ENCODE measurements at places on chromosomes 4 and X.

- DNase-seq = no peak
Measured at GRCh38 chr4:72312032-72312650, 256.9 kb downstream of the ADAMTS3 start.

- peak; percentile 15 for DNase-seq
Measured at GRCh38 chrX:17788439-17788838, 51.1 kb downstream of the SCML1 start.

GRCh38 chrX:85993539-85994197, 53.7 kb downstream of the CHM start:
- DNase-seq = no peak

- DNase-seq = no peak
Measured at GRCh38 chr4:177434667-177435066, 7.6 kb downstream of the AGA start.

GRCh38 chr4:154658680-154659405, 46.4 kb upstream of the FGG start:
- DNase-seq = no peak

- DNase-seq = peak; percentile 7
Measured at GRCh38 chr4:94472056-94472826, 20.5 kb downstream of the PDLIM5 start.

DNA sequence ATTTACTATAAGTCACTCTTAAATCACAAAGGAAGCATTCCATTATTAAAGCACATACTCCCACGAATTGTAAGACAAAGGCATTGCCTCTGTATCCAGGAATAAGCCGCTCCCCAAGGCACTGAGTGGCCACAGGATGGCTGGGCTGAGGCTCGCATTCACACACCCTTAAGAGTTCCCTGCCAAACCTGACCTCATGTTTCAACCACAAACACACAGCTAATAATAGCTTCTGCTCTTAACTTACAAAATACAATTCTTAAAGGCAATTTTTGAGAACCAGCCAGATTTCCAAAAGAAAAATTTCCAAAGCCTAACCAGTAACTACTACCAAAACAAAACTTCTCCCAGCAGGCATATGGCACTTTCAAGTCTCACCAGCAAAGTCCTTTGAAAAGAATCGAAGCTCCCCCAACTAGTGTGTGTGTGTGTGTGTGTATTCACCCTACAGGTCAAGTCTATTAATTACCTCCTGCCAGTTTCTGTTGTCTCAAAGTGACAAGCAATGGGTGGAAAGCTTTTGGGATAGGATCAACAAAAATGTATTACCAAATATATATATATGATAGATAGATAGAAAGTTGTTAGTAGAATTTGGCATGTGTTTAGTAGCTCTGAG, 36.0 kb downstream of the ARHGAP6 start:
- DNase-seq = no peak

DNA sequence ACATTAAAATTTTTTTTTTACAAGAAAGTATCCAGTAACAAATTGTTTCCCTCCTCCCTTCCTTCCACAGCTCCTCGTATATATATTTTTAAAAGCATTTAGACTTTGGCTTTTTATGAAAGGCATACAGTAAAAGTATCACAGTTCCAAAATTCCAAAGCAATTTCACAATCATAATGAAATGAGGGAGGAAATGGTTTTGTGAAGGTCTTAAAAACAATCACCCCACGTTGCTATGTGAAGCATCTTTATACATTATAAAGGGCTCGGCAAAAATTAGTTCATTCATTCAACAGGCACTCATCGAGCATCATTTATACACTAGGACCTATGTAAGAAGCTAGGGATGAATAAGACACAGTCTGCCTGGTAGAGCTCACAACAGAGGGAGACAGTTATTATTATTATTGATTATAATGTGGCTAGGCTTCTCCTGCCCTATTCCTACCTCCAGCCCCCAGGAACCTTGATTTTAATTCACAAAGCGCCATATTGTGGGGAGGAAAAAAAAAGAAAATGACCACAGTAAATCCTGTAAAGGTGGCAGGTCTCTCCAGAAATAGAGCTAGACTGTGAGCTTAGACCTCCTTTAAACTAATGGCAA, 239.9 kb downstream of the MAML3 start:
- DNase-seq = no peak

GRCh38 chrX:135114392-135114791, 5.9 kb downstream of the ETDB start:
- DNase-seq = no peak

- no peak for DNase-seq
Measured at GRCh38 chr4:28518561-28519165, 1658.0 kb downstream of the STIM2 start.

DNA sequence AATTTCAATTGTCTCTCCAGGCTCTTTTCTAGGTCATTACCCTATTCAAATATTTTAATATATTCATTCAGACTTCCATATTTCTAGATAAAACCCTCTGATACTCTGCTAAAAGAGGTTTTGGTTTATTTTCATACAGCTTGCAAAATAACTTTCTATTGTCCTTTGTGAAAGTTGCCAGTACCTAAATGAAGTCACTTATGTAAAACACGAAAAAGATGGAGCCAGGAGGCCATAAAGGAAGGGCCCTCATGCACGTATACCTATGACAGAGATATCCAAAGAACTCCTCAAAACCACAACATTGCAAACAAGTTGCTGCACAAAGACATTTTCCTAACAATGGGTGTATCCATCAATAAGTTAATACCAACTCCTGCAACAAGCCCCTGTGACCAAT, 25.7 kb upstream of the ELOVL6 start:
- no peak for DNase-seq

DNA sequence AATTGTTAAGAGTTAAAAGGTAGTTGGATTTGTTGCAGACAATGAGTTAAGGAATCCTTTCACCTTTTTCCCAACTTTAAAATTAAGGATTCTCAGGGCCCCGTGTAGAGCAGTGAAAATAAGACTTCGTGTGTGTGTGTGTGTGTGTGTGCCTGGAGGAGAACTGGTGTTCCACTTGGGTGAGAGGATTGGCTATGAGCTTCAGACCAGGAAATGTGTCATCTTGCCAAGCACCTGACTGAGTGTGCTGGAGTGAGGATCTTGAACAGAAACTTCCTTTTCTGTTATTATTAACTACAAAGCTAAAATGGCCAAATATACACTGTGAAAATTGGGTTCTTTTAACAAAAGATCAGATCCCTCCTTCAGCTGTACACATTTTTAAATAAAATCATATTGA, 113.1 kb upstream of the VCX2 start:
- DNase-seq = no peak

DNA sequence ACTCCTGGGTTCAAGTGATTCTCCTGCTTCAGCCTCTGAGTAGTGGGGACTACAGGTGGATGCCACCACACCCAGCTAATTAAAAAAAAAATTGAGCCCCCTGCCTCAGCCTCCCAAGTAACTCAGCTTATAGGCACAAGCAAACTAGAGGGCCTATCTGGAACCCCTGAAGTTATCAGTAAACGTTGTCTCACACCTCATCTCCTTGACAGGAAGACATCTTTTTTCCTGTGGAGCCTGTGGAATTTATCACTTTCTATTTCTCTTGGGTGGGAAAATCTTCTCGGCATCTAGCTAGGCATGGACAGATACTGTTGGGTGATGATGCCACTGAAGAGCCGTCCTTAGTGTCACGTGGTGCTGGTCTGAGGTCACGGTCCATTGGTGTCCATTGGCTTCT, 171.3 kb downstream of the SOWAHB start:
- no peak for DNase-seq

GRCh38 chrX:136159611-136160025, 12.3 kb downstream of the FHL1 start:
- no peak for DNase-seq

- DNase-seq = no peak
Measured at GRCh38 chrX:31609130-31609529, 537.3 kb upstream of the FTHL17 start.

- DNase-seq = no peak
Measured at GRCh38 chrX:68940601-68941000, 111.8 kb downstream of the EFNB1 start.

- no peak for DNase-seq
Measured at GRCh38 chr4:99648321-99648720, 9.3 kb downstream of the C4orf54 start.

GRCh38 chr4:158322109-158322508, 111.8 kb downstream of the TMEM144 start:
- DNase-seq = no peak

DNA sequence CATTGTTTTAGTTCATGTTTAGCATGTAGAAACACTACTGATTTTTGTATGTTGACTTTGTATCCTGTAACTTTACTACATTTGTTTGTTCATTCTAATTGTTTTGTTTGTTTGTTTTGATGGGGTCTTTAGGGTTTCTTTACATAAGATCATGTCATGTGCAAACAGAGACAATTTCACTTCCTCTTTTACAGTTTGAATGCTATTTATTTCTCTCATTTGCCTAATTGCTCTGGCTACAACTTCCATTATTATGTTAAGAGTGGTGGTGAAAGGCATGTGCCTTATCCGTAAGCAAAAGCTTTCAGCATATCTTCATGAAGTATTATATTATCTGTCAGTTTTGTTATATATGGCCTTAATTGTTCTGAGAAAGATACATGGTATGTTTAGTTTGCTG, 571.1 kb downstream of the PCDH7 start:
- no peak for DNase-seq

- DNase-seq = no peak
Measured at GRCh38 chr4:94698187-94698586, 59.6 kb upstream of the BMPR1B start.

DNA sequence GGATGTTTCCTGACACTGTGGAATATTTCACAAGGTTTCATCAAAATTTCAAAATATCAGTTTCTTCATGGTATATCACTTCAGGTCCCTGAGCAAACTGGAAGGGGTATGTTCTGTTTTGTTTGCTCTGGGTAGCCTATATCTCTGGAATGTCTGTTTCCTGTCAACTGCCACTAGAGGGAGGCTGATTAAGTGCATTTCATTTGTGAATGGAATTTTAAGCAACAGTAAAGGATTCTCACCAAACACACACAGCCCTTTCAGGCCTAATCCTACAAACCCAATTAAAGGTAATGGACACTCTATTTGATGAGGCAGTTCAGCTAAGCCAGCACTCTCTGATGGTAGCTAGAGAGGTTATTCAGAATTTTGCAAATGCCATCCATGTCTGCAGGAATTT, 307.1 kb downstream of the TEX13A start:
- DNase-seq = no peak

- no peak for DNase-seq
Measured at GRCh38 chrX:23932046-23932445, 24.2 kb downstream of the CXorf58 start.

GRCh38 chr4:184655889-184656869, 6.6 kb downstream of the PRIMPOL start:
- DNase-seq = no peak

- no peak for DNase-seq
Measured at GRCh38 chr4:69518102-69518501, 22.4 kb upstream of the UGT2B4 start.

DNA sequence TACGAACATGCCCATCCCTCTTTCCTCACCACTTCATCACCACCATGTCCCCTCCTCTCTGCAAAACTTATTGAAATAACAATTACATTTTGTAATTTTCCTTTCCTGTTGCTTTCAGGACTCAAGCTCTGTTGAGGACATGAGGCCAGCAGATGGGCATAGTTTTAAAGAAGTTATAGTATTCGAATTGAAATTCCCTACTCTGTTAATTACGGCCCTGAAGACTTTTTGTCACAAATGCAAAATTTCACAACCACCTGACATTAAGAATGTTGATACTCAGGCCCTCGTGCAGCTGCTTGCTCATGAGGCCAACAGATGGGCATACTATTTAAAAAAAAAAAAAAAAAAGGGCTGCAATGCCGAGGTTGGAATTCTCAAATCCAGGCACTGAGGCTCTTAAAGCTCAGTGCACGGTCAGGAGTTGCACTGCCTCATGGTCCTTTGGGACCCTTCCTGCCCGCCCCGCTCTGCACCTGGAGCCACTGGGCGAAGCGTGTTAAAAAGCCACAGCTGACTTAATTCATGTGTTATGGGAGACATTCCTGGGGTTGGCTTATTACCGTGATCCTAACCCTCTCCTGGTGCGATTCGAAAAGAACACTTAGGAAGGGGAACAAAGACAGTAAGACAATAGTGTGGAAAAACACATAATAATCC, 34.2 kb upstream of the FAT1 start:
- no peak for DNase-seq

- no peak for DNase-seq
Measured at GRCh38 chrX:1239681-1240142, 27.3 kb upstream of the CRLF2 start.

- DNase-seq = peak; percentile 15
Measured at GRCh38 chr4:5710065-5710960, 688 bp upstream of the EVC start.

- DNase-seq = no peak
Measured at GRCh38 chrX:79270401-79270800, 96.7 kb downstream of the ITM2A start.

DNA sequence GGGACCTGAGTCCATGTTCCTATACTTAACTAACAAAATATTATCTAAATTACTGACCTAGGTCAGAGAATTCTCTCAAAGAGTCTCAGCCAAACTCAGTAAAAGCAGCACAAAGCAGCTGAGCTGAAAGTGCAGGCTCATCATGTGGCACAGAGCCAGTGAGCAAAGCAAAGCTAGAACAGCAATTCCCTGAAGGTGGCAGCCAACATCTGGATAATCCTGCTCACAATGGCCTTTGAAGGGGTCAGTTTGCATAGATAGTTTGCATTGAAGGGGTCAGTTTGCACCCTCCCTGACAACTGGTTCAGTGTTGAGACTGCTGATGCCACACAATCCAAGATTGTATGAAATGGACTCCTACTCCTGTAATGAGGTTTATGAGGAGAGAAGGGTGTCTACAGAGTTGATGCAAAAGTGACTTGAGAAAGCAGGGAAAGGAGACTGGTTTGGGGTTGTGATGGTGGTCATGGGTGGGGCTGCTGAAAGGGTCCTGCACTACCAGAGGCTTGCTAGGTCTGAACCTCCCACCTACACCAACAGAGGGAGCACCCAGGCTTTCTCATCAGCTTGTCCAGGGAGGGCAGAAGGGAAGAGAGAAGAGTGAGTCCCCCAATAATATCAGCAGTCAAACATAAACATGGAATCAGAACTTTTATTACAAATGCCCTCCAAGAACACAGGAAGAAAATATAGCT, 39.7 kb downstream of the TRIM61 start:
- no peak for DNase-seq

GRCh38 chr4:5959211-5959982, 58.8 kb downstream of the C4orf50 start:
- DNase-seq = no peak

- DNase-seq = no peak
Measured at GRCh38 chr4:101028886-101029285, 318.4 kb downstream of the PPP3CA start.

GRCh38 chrX:110442635-110443034, 84.0 kb downstream of the RTL9 start:
- DNase-seq = no peak

DNA sequence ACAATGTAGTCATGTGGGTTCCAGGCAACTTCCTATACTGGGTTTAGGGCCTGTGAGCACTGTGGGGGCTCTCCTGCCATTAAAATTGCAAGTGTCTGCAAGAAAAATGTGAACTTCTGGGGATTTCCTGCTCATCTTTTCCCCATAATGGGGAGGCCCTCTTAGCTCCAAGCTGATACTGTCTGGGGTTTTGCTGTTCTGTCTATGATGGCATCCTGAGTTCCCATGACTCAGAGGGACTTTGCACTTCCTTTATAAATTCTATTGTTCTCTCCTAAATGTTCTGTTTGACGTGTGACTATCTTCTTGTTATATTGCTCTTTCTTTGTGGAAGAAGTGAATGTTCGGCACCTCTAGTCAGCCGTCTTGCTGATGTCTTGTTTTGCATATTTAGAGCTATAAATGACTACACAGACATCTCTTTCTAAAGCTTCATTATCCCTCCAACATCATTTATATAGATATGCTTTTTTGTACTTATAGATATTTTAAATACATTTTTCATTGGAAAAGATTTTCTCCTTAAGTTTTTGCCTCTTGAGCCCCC, 465.8 kb downstream of the NAF1 start:
- no peak for DNase-seq
